Esophagus squamous epithelium (tissue), 5 donors: ENCODE measurements at places on chromosomes 7 and 10.

- no peak for DNase-seq
Measured at GRCh38 chr10:3619241-3619640, 165.8 kb downstream of the KLF6 start.

- no peak for DNase-seq
Measured at GRCh38 chr7:30814700-30815387, 43.6 kb downstream of the MINDY4 start.

DNA sequence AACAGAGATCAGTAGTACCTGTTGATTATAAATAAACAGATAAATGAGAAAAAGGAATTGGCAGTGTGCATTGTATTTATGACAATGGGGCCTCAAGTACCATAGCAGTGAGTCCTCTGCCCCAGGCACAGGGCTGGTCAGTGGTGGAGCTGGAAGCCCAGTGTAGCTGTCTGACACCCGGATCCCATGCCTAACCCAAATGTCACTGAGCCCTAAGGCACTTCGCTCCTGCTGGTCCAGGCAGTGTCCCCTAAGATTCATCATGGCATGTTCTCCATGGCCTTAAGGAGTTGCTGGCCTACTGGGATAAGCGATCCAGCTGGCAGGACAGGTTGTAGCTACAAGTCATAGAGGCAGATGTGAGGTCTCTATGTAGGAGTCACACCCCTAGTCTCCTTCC lies 3.3 kb upstream of the ZNF736 start:
- no peak for DNase-seq

DNA sequence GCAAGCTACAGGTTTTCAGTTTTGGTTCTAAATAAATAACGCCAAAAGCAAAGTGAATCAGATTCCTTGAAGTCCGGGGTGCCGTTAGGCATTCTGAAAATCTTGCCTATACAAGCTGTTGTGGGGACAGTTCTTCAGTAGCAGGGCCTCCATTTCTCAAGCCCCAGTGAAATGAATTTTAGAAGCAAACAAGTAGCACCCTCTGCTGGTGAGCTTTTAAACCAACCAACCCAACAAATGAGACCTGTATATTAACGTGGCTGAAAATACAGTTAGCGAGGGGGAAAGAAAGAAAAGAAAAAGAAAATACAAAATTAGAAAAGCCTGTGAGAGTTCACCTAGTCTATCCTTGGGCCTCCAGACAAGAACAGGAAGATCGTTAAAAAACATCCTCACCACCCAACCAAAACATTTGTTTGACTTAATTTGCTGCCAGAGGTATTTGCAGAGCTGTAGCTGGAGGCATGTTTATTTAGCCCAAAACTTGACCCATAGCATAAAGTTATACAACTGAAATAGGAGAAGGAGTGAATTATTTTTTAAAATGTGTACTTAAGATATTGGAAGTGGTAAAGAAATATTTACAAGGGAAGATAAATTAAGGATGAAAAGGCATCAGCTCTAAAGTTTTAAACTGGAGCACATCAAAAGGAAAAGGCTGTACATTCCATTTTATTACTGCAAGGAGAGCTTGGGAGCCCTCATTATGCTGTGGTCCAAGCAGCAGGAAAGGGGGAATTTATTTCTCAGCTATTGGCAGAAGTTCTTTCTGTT lies 98.9 kb downstream of the DYNC1I1 start:
- DNase-seq = no peak
